ENCODE measurements at places on chromosomes 1 and 21. TPM values are rescaled to one million over a fixed set of nuclear protein-coding genes. Genes with fewer than 3 reads are reported as not detected.
A peak's percentile ranks its signal among the peaks of the same experiment; 100 is the strongest.

DNA sequence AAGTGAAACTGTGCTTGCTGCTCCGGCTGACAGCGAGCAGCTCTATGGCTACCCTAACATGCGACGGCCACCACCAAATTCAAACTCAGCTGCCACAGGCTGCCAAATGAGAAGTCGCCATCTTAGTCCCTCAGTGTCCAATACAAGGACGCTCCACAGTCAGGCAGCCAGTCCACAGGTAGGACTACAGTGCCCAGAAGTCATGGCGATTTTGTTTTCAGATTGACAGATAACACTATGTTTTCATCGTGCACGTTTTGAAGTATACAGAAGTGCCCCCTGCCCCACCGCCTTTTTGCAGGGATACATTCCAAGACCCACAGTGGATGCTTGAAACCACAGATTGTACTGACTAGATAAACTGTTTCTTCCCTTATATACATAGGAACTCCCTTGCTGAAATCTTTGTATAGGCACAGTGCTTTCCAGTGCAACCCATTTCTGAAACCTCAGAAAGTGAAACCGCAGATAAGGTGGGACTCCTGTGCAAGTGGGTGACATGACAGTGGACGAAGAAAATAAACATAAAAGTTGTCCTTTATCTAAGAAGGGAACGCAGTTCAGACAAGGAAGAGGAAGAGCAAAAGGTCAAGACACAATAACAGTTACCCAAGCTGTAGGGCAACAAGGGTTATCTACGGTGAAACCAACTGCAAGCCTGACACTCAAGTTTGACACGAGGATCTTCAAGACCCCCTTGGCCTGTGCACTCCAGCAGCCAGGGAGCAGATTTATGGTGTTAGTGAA lies 52.2 kb downstream of the STX6 start:
- H3K4me3 ChIP-seq = no peak overlapping the region
- peaks cover 15% of the 10 kb centered on the region for H3K4me1 ChIP-seq
- H3K27me3 ChIP-seq = no peaks in the 10 kb centered on the region
- peaks cover under 1% of the 10 kb centered on the region for H3K36me3 ChIP-seq
- DNase-seq = no peak

DNA sequence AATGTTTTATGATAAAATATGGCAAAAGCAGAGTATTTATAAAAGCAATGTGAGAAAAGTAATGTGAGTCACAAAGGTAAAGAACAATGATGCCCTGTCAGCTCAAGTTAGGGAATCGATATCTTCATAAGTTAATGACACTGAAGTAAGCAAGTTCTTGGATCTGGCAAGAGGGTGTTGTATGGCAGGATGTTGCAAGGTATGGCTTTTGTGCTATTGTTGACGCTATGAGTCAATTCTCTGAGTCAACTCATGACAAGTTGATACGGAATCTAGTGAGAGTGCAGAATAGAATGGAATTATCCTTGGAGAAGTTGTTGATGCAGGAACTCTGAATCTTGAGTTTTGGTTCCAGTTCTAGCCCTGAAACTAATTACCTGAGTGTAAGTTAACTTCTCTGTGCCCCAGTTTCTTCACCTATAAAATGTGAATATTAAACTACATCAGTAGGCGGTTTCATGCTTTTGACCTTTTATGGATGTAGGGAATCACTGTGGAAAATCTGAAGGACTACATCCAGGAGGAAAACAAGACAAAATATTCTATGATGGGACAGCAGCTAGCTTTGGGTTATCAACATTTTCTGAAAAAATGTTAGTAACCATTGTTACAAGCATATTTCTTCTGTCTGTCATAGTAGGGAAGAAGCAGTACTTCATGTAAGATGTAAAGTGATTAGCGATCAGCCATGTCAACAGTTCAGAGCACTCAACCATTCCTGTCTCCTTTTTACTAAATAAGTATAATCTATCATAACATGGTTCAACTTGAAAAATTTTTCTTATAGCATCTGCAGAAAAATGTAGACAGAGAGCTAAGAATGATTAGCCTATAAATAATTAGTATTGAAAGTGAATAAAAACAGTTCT lies 96.9 kb downstream of the ATP6V1G3 start:
- no peaks in the 10 kb centered on the region for H3K27me3 ChIP-seq
- no peak overlapping the region for H3K27ac ChIP-seq
- no peak overlapping the region for H3K4me3 ChIP-seq
- DNase-seq = no peak
- no peaks in the 10 kb centered on the region for H3K4me1 ChIP-seq
- no peaks in the 10 kb centered on the region for H3K36me3 ChIP-seq

- peaks cover 26% of the 10 kb centered on the region for H3K4me1 ChIP-seq
- H3K27ac ChIP-seq = peak overlapping the region; percentile 96
- no peaks in the 10 kb centered on the region for H3K27me3 ChIP-seq
Observed at GRCh38 chr1:167221738-167222610, 1.3 kb downstream of the POU2F1 start.

GRCh38 chr1:150708595-150708994 lies 11.6 kb upstream of the GOLPH3L start:
- no peak for DNase-seq
- H3K4me3 ChIP-seq = no peak overlapping the region
- H3K27me3 ChIP-seq = no peaks in the 10 kb centered on the region
- H3K36me3 ChIP-seq = no peaks in the 10 kb centered on the region
- no peaks in the 10 kb centered on the region for H3K4me1 ChIP-seq

Gene ANKRD34A
- 1.6 TPM for total RNA-seq

DNA sequence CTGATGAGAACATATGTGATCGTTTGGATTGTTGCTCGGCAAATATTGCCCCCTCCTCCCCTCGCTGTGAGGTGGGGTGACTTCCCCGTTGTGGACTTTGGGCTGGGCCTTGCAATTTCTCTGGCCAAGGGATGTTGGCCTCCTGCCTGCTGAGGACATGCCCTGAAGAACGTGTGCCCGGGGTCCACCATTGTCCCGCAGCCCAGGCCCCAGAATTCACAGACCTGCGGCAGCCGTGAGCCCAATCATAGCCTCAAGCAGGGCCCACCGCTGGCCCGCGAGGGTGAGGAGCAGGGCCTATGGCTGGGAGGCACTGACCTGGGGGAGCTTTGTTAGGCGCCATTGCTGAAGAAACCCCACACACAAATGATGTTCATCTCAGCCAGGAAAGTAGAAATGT lies 58.3 kb upstream of the ACTRT2 start:
- no peak overlapping the region for H3K27ac ChIP-seq
- H3K4me1 ChIP-seq = no peaks in the 10 kb centered on the region
- H3K4me3 ChIP-seq = no peak overlapping the region
- H3K36me3 ChIP-seq = no peaks in the 10 kb centered on the region
- no peaks in the 10 kb centered on the region for H3K27me3 ChIP-seq
- DNase-seq = no peak

- H3K4me3 ChIP-seq = no peak overlapping the region
- no peaks in the 10 kb centered on the region for H3K27me3 ChIP-seq
- peaks cover 8% of the 10 kb centered on the region for H3K36me3 ChIP-seq
- no peak for DNase-seq
- H3K4me1 ChIP-seq = no peaks in the 10 kb centered on the region
- H3K27ac ChIP-seq = no peak overlapping the region
Observed at GRCh38 chr1:6666696-6667095, 34.9 kb downstream of the DNAJC11 start.

- H3K36me3 ChIP-seq = no peaks in the 10 kb centered on the region
- H3K27me3 ChIP-seq = no peaks in the 10 kb centered on the region
- DNase-seq = no peak
- no peak overlapping the region for H3K27ac ChIP-seq
Observed at GRCh38 chr1:209405183-209405814, 178.2 kb upstream of the CAMK1G start.

DNA sequence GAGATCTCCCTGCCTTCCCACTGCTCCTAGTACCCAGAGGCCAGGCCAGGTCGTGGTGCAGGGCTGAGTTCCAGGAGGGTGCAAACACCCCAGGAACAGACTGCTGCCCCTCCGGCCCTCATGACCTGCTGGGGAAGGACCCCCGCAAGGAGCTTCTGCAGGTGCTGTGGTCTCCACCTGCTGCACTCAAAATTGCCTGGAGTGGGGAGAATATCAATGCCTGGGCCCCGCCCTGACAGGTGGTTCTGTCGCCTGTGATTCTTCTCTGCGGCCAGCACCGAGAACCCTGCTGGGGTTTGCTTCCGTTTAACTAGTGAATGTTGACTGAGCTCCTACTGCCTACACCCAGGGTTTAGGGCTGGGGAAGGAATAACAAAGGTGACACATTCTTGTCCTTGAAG lies 2.1 kb upstream of the TFF3 start:
- H3K27me3 ChIP-seq = no peaks in the 10 kb centered on the region
- H3K4me1 ChIP-seq = peaks cover 44% of the 10 kb centered on the region
- no peak overlapping the region for H3K27ac ChIP-seq
- DNase-seq = no peak
- no peak overlapping the region for H3K4me3 ChIP-seq

Gene DNM3
- 9.3 TPM for total RNA-seq

DNA sequence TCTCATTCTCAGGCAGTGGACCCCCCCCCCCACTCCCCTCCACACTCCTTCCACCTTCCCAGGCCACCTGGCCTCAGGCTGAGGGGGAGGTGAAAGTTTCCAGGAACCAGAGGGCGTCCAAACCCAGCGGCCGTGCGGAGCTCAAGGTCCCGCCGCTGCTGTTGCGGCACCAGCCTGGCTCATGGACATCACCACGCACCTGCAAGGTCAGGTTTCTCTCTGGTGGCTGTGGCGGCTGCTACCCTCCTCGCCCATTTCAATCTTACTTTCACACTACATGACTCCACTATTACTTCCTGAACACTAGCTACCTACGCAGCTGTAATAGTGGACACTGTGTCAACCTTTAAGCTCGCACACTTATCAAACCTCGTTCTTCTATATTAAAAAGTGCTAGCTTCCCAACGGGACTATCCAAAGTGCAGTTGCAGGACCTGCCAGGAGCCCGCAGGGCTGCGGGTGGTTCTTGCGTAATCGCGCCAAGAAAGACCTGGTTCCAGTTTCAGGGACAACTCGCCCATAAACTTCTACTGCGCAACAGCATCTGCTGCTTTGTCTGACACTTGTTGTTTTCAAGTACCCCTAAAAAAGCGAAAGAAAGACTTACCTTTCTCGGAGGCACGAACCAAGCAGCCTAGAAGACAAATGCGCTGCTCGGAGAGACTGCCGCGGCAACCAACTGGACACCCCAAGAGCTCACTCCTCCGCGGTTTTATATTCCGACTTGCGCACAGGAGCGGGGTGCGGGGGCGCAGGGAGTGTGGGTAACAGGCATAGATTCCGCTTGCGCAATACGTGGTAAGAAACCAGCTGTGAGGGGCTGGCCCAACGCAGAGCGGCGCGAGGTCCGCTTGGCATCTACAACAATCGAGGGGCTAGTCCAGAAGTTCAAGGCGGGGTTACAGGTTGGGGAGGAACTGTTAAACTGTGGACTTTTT lies at the start of gene DIRAS3:
DIRAS3 (minus strand) TSS at position 687 of the 938 bp plus-strand sequence. CDS start 3,330 bp downstream, outside the sequence.
- H3K27ac ChIP-seq = no peak within 1 kb of the TSS
- H3K36me3 ChIP-seq = no peaks in the 10 kb centered on the region
- no peaks in the 10 kb centered on the region for H3K27me3 ChIP-seq

DNA sequence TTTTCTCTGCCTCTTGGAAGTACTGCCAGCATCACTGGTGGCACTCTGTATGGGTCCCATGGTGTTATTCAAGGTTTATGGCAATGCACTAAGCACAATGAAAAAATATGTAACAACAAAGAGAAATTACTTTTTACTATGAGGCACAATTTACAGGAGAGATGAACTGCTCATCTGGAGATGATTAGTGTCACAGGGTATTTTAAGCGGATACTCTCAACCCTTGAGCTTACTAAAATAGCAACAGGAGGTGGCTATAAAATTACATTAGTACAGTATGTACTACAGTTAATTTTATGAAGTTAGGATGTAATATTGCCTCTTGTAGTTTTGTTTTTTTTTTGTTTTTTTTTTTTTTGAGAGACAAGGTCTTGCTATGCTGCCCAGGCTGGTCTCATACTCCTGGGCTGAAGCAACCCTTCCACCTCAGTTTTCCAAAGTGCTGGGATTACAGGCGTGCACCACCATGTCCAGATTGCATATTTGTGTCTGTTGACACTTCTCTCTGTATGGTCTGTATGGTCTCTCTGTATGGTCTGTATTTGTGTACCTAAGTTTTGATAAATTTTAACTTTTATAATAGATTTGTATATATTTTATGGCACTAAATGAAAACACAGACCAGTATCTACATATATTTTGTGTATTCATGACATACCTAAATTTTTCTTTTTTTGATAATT lies 175.6 kb upstream of the HP1BP3 start:
- no peak overlapping the region for H3K27ac ChIP-seq
- no peaks in the 10 kb centered on the region for H3K36me3 ChIP-seq
- H3K4me1 ChIP-seq = peaks cover 6% of the 10 kb centered on the region

GRCh38 chr1:162372159-162373071 lies 4.2 kb downstream of the SPATA46 start:
- H3K27ac ChIP-seq = no peak overlapping the region
- H3K27me3 ChIP-seq = no peaks in the 10 kb centered on the region
- H3K36me3 ChIP-seq = no peaks in the 10 kb centered on the region

GRCh38 chr1:42783092-42783491 lies 1.7 kb upstream of the TMEM269 start:
- no peak overlapping the region for H3K27ac ChIP-seq
- H3K4me3 ChIP-seq = no peak overlapping the region
- H3K27me3 ChIP-seq = no peaks in the 10 kb centered on the region
- H3K4me1 ChIP-seq = peaks cover 11% of the 10 kb centered on the region
- peaks cover 5% of the 10 kb centered on the region for H3K36me3 ChIP-seq
- DNase-seq = no peak

Gene GBP7
- not detected for total RNA-seq

Gene LCE1F
- not detected for total RNA-seq

- H3K36me3 ChIP-seq = peaks cover 50% of the 10 kb centered on the region
- no peak overlapping the region for H3K27ac ChIP-seq
- no peak for DNase-seq
- no peaks in the 10 kb centered on the region for H3K27me3 ChIP-seq
- no peak overlapping the region for H3K4me3 ChIP-seq
Observed at GRCh38 chr1:224408294-224408590, 26.4 kb downstream of the WDR26 start.

DNA sequence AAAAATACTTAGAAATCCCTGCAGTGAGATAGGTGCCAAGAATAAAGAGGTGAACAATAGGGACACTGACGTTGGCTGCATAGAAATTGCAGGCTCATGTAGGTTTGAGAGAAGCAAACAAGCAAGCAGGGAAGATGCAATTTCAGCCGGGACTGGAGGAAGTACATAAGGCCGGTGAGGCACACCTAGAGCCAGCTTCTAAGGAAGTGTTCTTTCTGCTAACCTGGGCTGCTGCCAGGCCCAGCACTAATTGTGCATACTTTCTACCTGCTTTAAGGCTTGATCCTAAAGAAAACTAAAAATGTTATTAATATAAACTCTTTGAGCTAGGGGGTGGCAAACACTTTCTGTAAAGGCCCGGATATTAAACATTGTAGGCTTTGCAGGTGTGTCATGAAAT lies 71.0 kb downstream of the LMO4 start:
- no peaks in the 10 kb centered on the region for H3K4me1 ChIP-seq
- H3K27ac ChIP-seq = no peak overlapping the region
- H3K4me3 ChIP-seq = no peak overlapping the region

Gene OPRD1
- not detected for total RNA-seq
